ENCODE measurements at places on chromosomes 2 and 18.

DNA sequence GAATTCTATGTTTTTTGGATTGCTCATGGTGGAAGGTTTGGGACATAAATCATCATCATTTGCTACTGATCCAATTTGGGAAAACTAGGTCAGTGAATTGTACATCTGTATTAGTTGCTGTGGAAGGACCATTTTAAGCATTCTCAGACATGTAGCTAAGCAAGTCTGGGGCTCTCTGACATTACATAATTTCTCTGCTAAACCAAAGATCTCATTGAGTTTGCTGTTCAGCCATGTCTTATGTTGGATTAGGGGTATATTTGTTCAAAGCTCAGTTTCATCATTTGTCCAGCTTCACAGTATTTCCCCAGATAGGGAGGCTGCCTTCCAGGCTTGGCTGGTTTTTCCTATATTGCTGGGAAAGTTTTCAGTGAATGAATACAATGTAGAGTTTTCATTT lies 399.7 kb downstream of the MTX2 start:
- no peak for DNase-seq

DNA sequence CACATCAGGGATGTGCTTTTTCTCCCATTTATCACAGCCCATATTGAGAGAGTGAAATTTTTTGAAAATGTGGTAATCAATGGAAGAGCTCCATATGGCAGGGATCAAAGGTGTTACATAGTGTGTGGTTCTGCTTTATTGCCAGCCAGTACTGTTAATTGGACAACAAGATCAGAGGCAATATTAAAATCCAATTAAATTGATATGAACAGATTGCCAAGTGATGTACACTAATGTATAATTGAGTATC lies 338.9 kb downstream of the BCL11A start:
- no peak for DNase-seq

- DNase-seq, result peak; percentile 96
These were observed 57.9 kb upstream of the MSH2 start for GRCh38 chr2:47344890-47345589.

GRCh38 chr2:137886083-137886831 lies 78.0 kb upstream of the HNMT start:
- DNase-seq, result no peak

GRCh38 chr2:136254681-136255080 lies 136.7 kb upstream of the CXCR4 start:
- no peak for DNase-seq

- DNase-seq, result no peak
These were observed 36.6 kb upstream of the STAT1 start for GRCh38 chr2:191050640-191050987.

GRCh38 chr18:43312891-43313290 lies 35.6 kb upstream of the SYT4 start:
- DNase-seq, result no peak

GRCh38 chr2:10440736-10441135 lies 7.4 kb downstream of the ODC1 start:
- peak; percentile 6 for DNase-seq

- no peak for DNase-seq
These were observed 578.6 kb upstream of the RAB6C start for GRCh38 chr2:129400826-129401225.

DNA sequence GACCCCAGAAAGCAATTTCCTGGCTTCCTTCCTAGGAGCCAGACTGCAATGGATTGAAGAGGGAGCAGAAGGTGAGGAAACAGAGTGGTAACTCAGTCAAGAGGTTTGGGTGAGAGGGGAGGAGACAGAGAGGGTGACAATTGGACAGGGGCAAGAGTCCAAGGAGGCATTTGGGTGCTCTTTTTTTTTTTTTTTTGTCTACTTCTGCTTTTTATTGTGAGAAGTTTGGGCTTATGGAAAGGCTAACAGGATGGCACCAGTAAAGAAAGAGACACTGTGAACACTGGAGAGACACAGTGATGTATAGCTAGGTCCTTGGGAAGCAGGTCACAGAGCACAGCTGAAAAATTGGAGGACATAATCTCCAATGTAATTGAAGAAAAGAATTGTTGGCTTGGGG lies 25.0 kb downstream of the CYBRD1 start:
- no peak for DNase-seq

GRCh38 chr2:210818473-210818872 lies 262.1 kb downstream of the CPS1 start:
- DNase-seq, result no peak

DNA sequence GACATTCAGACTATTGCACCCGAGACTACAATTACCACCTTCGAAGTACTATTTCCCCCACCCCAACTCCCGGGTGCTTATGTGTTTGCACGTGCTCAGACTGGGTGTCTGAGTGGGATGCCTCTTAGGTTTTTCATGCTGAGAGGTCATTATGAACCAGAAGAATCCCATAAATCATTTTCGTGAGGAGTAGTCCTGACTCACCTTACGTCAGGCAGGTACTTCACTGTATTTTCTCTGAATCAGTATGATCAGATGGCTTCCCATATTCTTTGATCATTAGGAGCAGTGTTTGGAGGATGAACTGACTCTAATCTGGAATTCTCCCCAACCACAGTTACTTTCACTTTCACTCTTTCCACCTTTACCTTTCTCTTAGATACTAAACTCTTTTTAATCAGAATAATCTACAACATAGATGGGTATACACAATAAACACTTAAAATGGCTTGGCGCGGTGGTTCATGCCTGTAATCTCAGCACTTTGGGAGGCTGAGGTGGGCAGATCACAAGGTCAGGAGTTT lies 38.4 kb upstream of the STAT4 start:
- DNase-seq, result no peak

DNA sequence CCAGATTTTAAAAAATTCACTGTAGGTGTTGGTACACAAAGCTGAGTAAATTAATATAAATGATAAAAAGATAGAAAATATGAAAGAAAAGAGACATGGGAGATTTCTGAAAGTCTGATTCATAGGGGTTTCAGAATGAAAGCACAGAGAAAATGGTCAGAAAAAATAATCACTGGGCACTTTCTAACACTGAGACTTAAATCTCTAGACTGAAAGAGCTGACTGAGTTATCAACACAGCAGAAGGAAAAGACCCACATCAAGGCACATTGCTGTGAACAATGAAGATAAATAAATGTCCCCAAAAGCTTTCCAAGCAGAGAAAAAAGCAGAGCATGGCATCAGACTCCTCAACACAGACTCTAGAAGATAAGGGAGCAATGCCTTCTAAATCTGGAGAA lies 277.2 kb downstream of the BCL2 start:
- DNase-seq, result no peak

GRCh38 chr2:106108791-106109190 lies 85.3 kb downstream of the UXS1 start:
- DNase-seq, result no peak

DNA sequence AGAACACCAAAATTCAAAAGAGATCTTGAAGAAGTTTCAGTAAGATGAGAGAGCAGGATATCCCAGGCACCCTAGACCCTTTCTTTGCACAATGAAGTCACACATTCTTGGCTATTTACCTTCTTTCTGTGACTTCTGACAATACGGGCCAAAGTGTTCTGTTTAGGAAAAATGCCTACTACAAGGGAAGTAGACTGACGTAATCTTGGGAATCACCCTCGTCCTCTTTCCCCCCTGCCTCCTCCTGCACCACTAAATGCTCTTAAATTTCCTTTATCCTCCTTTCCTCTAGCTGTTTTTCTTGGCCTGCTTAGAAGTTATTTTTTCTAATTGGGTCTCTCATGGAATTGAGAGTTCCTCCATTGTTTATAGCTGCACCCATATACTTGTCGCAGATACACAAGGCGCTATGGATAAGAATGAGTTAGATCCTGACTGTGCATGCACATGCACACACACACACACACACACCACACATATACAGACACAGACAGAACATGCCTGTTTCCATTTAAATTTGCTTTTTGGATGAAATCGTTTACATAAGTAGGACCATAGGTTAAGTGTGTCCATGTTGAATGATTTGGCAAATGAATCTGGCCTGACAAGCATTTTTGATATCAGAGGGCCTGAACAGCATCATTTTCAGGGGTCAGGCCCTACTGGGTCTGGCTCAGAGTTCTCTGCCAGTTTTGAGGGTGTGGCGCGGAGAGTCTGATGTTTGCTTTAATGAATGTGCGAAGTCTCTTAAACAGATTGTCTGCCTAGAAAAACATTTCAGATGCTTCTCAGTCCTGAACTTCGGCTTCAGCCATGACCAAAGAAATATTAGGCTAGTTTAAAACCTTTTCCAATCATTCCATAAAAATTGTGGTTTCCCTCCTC lies 131.9 kb upstream of the NT5C1B start:
- no peak for DNase-seq

DNA sequence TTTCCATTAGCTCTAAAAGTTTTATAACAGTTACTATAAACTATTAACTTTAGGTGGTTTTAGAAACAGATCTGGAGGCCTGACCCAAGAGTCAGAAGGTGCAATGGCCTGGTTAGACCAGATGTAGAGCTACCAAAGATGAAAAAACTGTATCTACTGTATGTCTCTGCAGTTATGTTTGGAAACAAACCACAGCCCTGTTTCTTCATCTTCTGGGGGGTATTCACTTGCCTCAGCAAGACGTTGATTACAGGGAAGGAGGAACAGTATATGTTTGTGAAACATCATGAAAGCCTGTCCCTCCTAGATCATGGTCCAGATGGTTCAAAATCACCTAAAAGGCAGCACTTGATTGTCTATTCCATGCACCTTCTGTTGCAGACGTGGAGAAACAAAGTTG lies 220.2 kb downstream of the SUCLG1 start:
- DNase-seq, result no peak

DNA sequence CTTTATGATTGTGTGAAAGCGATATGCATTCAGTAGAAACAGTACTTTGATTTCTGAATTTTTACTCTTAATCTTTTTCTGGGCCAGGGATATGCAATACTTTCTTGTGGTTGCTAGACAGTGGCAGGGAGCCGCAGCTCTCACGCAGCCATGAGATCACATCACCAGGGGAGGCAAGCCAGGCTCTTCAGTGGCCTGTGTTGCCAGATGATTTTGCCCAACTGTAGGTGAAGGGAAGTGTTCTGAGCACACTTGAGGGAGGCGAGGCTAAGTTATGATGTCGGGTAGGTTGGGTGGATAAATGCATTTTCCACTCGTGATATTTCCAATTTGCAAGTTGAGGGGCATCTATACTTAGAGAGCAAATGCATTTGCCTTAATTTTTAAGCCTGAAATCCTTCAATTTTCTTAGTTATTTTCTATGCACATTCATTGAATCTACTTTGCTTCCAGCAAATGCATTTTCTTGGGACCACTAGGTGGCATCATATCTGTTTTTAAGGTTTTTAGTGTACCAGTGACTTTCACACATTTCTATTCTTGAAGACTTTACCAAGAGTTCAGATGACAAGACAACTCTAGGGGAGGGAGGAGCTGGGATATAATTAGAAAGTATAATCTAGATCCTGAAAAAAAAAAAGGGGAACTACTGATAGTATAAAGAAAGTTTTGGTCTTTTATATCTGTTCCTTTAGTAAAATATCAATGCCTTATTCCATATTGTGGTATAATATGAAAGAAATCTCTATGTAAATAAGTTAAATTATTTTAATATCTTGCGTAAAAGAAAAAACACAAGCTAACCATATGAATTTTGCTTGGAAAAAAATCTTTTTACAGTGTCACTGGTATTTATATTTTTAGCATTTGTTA lies 643.3 kb downstream of the SOCS6 start:
- DNase-seq, result no peak

GRCh38 chr2:175662335-175662734 lies 339.7 kb downstream of the LNPK start:
- DNase-seq, result no peak

- DNase-seq, result no peak
These were observed 39.5 kb downstream of the UGP2 start for GRCh38 chr2:63881205-63881604.

GRCh38 chr2:72040629-72041571 lies 106.8 kb downstream of the CYP26B1 start:
- no peak for DNase-seq

GRCh38 chr2:109435901-109436598 lies 177.7 kb downstream of the SEPTIN10 start:
- no peak for DNase-seq

Measured in posterior cingulate gyrus (tissue), 11 donors.